ENCODE measurements at places on chromosomes 6 and 20. TPM values are rescaled to one million over a fixed set of nuclear protein-coding genes. Genes with fewer than 3 reads are reported as not detected.

Gene PDYN
- polyA plus RNA-seq = not detected

Gene EYA4
- 29.5 TPM for polyA plus RNA-seq

Gene PRND
- polyA plus RNA-seq = 54.2 TPM

Gene CAGE1
- polyA plus RNA-seq = 0.12 TPM

Gene ALDH8A1
- 0.60 TPM for polyA plus RNA-seq

Gene NEURL2
- 9.9 TPM for polyA plus RNA-seq

Gene LHFPL5
- polyA plus RNA-seq = not detected

Gene ATP6V1G2
- 3.4 TPM for polyA plus RNA-seq

Gene OLIG3
- polyA plus RNA-seq = not detected

Gene EBF4
- 5.5 TPM for polyA plus RNA-seq

DNA sequence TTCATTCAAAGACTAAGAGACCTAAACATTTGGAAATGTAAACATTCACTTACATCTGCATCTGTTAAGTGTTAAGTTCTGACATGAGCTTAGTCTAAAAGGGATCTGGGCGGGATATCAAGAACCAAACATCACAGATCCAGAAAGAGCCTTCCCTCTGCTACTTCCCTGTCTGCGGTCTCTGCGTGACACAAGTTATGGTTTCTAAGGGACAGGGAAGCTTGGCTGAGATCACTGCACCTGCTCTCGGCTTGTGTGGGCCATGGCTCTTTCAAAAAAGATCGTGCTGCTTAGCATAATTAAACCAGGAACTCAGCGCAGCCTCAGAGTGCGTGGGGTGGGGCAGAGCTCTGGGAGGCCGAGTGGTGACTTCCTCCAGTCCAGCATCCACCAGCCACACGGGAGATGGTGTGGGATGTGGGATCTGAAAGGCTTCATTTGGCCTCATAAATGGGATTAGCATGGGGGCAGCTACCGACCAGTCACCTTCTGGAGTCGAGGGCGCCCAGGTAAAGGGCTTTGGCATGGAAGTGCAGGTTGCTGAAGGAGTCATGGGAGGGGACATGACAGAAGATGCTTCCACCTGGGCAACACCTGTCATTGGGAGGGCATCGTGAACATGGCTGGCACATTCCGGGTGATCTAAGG lies 16.7 kb upstream of the RAMACL start:
- DNase-seq = peak; percentile 58

GRCh38 chr20:33412484-33412838 lies 11.1 kb upstream of the CDK5RAP1 start:
- DNase-seq = no peak

- no peak for DNase-seq
Measured at GRCh38 chr6:134026597-134026996, 25.8 kb downstream of the SLC2A12 start.

DNA sequence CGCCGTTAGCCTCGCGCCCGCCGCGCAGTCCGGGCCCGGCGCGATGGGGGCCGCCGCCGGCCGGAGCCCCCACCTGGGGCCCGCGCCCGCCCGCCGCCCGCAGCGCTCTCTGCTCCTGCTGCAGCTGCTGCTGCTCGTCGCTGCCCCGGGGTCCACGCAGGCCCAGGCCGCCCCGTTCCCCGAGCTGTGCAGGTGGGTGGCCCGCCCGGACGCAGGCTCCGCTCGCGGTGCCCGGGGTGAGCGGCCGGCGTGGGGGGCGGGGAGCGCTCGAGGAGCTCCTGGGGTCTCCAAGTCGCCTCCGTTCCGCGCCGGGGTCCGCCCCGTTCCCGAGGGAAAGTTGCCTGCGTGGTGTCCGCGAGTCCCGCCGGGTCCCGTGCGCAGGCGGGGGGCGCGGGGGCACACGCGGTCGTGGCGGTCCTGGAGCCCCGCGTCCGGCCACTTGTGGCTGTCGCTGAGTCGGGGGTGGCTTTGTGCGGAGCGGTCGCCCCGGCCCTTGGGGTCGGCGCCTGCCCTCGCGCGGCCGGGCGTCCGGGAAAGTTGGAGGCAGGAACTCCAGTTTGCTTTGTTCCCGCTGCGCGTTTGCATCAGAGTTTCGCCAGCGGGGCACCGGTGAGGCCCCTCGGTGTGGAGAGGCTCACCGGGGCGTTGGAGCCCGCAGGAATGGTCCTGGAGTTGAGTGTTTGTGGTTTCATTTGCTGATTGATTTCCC lies 476 bp downstream of the IGF2R start:
- no peak for DNase-seq

GRCh38 chr6:29847871-29848630 lies 20.4 kb downstream of the HLA-G start:
- DNase-seq = peak; percentile 58

- DNase-seq = no peak
Measured at GRCh38 chr6:124443541-124443940, 518.7 kb upstream of the RNF217 start.

DNA sequence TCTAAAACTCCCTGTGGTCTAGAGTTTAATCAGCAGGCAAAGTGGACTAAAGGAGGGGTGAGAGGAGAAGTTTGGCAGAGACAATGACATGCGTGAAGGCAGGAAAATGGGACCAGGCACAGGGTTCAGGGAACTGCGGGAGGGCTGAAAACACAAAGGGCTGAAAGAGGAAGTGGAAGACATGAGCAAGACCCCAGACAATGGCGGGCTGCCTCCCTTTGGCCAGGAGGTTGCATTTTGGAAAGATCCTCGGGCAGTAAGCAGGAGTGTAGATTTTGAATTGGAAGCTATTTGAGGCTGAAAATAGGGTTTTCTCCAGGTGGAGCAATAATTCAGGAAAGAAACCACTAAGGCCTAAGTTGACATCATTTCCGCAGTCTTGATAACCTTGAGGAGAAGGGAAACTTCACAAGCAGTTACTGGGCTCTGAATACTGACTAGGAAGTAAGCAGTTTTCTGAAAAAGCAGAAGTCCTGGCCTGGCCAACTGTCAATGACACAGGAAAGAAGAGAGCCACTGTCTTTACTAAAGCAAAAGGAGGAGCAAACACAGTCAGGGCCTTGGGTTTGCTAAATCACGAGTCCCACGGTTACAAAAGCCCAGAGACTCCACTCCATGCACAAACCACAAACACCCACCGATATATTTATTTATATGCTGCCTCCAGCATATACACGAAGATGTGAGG lies 3.4 kb downstream of the LY86 start:
- DNase-seq = no peak

- DNase-seq = peak; percentile 92
Measured at GRCh38 chr6:87700397-87701343, 1.4 kb downstream of the AKIRIN2 start.

DNA sequence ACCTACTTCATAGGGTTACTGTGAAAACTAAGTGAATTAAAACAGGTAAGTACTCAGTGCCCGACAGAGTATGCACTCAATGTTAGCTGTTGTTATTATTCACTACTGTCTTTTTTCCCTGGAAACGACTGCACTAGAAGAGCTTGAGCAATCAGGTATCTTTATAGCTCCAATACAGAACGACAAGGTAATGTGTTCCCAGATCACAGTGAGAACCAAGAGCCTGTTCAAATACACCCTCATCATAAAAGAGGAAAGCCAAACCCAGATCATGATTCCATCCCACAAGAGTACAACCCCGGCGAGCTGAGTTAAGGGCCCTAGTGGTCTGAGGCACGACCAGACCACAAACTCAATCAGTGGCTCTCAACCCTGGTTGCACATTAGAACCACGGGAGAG lies 9.8 kb downstream of the MRPS18A start:
- no peak for DNase-seq

DNA sequence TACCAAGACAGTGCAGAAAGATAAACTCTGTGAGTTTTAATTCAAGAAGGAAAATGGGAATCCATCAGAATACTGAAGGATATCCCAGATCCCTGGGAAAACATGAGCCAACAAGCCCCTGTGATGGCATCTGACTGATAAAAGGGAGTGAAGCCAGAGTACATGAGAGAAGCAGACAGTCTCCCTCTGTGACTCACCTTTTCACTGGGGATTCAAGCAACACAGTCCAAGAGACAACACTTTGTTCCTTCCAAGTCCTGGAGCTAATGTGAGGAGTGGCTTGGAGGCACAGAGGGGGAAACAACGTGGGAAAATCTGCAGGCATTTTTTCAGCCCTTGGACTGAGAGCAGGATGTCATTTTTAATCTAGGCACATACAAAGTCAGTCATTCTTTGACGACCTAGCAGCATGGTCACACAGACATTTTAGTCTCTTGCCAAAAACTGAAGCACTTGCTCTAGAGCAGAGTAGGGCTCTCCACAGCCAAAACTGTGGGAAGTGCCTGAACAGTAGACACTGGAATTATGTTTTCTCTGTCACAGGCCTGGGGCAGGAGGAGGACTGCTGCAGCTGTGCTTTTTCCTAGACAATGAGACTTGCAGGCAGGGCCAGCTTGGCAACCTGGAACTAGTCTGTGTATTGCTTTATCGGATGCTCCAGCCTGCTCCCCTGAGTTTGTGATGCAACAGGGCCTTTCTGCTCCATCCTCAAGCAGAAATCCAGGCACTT lies 465.0 kb upstream of the GJE1 start:
- DNase-seq = no peak

- DNase-seq = no peak
Measured at GRCh38 chr6:34366639-34366921, 25.9 kb downstream of the NUDT3 start.

- DNase-seq = no peak
Measured at GRCh38 chr6:15823838-15824414, 161.1 kb upstream of the DTNBP1 start.

- no peak for DNase-seq
Measured at GRCh38 chr6:140620496-140620895, 1246.0 kb upstream of the CITED2 start.

DNA sequence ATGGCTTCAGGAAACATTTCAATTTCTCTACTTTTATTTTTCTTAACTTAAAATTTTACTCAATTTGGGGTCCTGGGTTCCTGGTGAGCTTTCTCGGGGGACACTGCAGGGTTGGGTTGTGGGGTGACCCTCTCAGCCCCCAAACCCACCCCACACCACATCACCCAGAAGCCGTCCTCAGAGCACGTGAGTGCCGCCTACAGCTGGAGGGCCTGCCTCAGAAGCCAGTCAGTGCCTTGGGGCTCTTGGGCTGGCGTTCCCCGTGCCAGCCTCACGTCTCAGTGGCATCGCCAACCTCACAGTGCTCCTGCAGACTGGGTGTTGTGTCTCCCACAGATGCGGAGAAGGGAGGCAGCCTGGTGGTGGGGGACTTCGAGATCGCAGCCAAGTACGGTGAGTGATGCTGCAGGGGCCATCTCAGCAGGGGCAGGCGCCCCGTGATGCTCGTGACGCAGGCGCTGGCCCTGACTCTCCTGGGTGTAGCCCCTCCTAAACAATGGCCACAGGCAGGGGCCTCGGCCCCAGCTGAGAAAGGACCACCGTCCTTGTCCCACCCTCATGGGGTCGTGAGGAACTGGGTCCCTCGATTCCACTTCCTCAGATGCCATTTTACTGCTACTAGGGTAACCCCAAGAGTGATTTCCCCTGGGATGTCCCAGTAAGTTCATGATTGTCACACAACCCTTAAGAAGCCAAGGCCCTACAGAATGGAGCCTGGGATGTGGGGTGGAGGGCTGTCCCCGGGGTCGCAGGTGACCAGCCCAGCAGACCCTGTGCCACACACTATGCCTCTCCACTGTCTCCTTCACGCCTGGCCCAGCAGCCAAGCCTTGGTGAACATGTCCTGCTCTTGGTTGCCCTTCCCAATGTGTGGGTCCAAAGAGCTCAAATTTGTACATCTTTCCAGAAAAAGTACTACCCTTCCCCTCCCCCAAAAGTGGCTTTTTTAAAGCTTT lies 23.8 kb upstream of the PYGB start:
- DNase-seq = no peak

GRCh38 chr6:98871057-98871456 lies 36.7 kb downstream of the POU3F2 start:
- no peak for DNase-seq

DNA sequence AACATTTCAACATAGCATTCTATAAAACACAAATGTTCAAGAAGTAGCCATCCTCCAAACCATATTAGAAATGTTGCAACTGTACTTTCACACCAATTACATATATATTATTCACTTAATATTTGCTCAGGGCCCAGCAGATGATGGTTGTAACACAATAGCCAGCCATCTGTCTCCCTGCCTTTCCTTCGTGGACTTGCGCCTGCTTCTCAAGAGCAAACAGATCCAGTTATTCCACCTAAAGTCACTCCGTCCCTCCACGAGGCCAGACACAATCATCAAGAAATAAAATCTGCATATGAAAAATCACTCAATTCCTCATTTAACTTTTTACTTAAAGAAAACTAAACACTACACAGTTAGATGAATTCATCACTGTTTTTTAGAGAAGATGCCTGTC lies 160.4 kb downstream of the RALGAPA2 start:
- DNase-seq = no peak

GRCh38 chr6:144657691-144658090 lies 372.6 kb downstream of the UTRN start:
- DNase-seq = no peak

- peak; percentile 25 for DNase-seq
Measured at GRCh38 chr20:26276554-26277210, 580.0 kb upstream of the ZNF337 start.

GRCh38 chr20:51597389-51598231 lies 55.1 kb upstream of the NFATC2 start:
- no peak for DNase-seq

GRCh38 chr20:36989797-36990196 lies 38.3 kb upstream of the SAMHD1 start:
- DNase-seq = no peak

Data from muscle of back (tissue), 13 donors.